Activated naive CD4-positive, alpha-beta T cell treated with anti-CD3 and anti-CD28 coated beads, Interleukin-2, amount 10 ng/mL, durations not matched to agents 5 hours and 36 hours (primary cell): ENCODE measurements at places on chromosomes 6 and 20. TPM values are rescaled to one million over a fixed set of nuclear protein-coding genes. Genes with fewer than 3 reads are reported as not detected.

The TRIM31 gene
- total RNA-seq: not detected

The ARMH2 gene
- 2.6 TPM for total RNA-seq

The STX11 gene
- total RNA-seq: 9.9 TPM

The DSP gene
- total RNA-seq: 0.15 TPM

The FGD2 gene
- 1.2 TPM for total RNA-seq

The SLC52A3 gene
- not detected for total RNA-seq

The ABHD16B gene
- total RNA-seq: not detected

The GMPR gene
- 0.48 TPM for total RNA-seq

The RIN2 gene
- total RNA-seq: not detected

The BMP6 gene
- total RNA-seq: not detected

The SLC2A10 gene
- total RNA-seq: not detected

The HLA-DOA gene
- total RNA-seq: 2.9 TPM

The PXMP4 gene
- total RNA-seq: 16.4 TPM

The MYLK2 gene
- total RNA-seq: 0.34 TPM

The OTOR gene
- total RNA-seq: not detected

The PROKR2 gene
- not detected for total RNA-seq

The AVP gene
- not detected for total RNA-seq

The ZKSCAN3 gene
- 6.6 TPM for total RNA-seq

The HLA-G gene
- 0.14 TPM for total RNA-seq

The CFAP206 gene
- total RNA-seq: not detected

The DEF6 gene
- 219 TPM for total RNA-seq

The CYP21A2 gene
- not detected for total RNA-seq

The C6orf141 gene
- total RNA-seq: 0.53 TPM

The GSTA2 gene
- not detected for total RNA-seq

The BMP7 gene
- total RNA-seq: not detected

The BMP2 gene
- not detected for total RNA-seq

The UBE2C gene
- 141 TPM for total RNA-seq

The PDE7B gene
- 1.6 TPM for total RNA-seq

The CDC5L gene
- 21.8 TPM for total RNA-seq

The VIP gene
- not detected for total RNA-seq

The OR2B6 gene
- total RNA-seq: not detected

The STK38 gene
- total RNA-seq: 91.6 TPM

The STMN3 gene
- total RNA-seq: 49.7 TPM

The PI16 gene
- 2.7 TPM for total RNA-seq

The EYS gene
- not detected for total RNA-seq

The DOK5 gene
- 0.20 TPM for total RNA-seq

The RSPO3 gene
- total RNA-seq: not detected

The MAFB gene
- total RNA-seq: 0.15 TPM

The TAF4 gene
- total RNA-seq: 24.1 TPM
